ENCODE measurements at places on chromosomes 1 and 21.
A peak's percentile ranks its signal among the peaks of the same experiment; 100 is the strongest.

- DNase-seq: no peak
Measured at GRCh38 chr1:43932786-43933385, 715 bp upstream of the ARTN start.

DNA sequence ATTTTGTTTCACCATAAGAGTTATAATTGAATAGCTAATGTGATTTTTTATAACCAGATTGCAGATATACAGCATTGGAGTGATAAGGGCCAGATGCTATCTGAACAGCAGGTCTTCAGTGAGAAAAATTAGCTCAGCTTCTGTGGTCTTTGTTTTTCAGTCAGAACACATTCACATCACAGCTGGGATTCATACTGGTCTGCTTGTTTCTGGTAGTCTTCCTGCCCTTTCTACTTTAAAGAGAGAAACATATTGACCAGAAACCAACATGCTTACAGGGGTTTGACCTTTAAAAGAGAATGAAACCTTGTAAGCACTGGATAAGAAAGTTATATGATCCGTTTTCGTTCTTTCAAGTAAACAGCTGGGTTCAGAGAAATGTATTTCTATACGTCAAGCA, 213.7 kb upstream of the TMPRSS15 start:
- peak; percentile 72 for DNase-seq

DNA sequence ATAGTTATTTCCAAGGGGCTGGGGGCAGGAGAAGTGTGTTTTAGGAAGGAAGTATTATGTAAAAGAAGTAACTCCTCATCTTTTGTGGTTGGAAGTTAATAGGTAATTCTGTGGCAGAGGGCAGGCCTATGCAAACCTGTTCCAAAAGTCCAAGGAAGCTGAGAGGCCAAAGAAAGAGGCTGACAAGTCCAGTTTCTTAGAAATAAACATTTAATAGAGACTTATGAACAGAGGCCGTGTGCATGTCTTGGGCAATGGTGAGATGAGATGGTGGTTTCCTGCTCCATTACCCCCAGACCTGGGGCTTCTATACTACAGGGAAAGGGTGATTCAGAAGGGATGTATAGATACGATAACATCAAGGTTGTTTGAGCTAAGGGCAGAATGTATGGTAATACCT, 7.6 kb upstream of the CA14 start:
- no peak for DNase-seq

- DNase-seq: no peak
Measured at GRCh38 chr1:85202864-85203255, 2.0 kb upstream of the SYDE2 start.

DNA sequence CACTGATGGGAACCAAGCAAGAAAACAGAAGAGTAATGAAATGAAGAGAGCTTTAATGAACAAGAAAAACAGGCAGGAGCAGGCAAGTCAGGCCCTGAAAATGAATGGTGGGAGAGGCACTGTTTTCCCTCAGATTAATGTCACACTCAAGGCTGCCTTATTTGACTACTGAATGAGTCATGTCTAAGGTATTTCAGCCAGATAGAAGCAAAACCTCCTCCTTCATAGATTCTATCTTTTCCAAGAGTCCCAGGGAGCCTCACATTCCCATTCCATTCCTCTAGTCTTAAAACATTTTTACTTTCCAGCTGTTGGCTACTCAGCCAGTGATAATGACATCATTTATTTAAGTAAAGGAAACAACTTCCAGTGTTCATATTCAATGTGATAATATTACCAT, 228.4 kb upstream of the NRIP1 start:
- DNase-seq: peak; percentile 65

Data from eye (tissue), 1 donor.